ENCODE measurements at places on chromosomes 4 and X.

DNA sequence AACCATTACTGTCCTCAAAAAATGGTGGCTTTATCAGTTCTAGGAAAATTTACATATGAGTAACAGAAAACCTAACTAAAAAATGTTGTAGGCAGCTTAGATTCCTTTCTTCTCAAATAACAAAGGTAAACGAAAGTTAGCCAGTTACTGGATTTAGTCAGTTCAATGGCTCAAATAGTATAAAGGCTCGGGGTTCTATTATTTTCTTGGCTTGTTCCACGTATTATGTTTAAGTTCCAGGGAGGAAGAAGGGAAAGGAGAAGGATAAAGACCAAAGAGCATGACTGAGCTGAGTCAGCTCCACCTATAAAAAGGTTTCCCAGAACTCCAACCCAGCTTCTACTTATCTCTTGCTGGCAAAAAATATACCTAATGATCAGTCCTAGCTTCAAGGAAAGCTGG, 41.0 kb upstream of the MAB21L2 start:
- DNase-seq = no peak

GRCh38 chr4:8040607-8041006, 100.9 kb upstream of the AFAP1 start:
- no peak for DNase-seq

- no peak for DNase-seq
Measured at GRCh38 chr4:64614276-64614675, 205.0 kb upstream of the TECRL start.

- no peak for DNase-seq
Measured at GRCh38 chrX:82412858-82413257, 1095.2 kb upstream of the POU3F4 start.

DNA sequence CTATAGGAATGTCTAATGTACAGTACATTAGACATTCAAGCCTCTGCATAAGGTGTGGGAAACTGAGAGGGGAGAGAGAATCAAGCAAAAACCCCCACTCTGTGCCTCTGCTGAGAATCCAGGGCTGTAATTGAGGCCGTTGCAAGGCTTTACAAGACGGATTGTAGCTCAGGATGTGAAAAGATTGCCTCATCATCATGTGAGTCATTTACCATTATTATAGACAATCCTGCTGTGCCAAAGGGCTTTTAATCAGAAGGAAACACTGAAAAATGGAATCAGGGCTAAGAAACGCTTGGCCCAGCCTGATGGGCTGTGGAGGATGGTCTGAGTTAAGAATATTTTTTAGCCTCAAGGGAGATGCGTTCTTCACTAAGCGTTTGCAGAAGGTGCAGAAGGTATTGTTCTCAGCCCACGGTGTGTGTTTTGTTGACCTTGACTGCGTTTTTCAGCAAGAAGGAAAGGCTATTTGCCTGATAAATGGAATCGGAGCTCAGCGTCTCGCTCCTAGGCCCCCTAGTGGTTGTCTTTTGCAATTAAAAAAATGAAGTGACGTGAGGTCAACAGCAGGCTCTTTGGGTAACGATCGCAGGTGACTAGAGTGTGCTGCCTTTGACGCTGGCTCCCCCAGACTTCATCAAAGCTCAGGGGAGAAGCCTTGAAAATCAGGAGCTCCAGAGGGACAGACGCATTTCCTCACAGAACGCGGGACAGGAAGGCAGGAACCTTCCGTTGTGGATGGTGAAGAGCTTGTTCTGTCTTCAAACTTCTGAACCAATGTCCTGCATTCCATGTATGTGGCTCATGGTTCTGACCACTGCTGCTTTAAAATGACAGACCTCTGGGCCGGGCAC, 18.1 kb upstream of the CHRNA9 start:
- DNase-seq = no peak

- no peak for DNase-seq
Measured at GRCh38 chr4:99624141-99624719, 33.4 kb downstream of the C4orf54 start.

DNA sequence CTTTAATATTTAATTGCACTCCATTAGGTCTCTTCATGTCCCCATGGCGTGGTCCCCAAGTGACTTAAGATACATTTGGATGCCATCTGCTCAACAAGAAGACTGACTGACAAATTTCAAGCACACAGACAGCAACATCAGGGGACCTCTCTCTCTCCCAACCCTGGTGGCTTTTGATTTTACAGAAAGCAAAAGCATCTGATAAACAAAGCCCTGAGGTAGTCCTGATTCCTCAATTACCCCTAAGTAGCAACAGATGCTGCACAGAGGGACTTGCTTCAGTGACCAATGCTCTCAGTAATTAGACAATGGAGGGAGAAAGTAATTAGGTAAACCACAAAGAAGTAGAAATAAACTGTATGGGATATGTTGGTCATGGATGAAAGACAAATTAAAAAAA, 426.4 kb downstream of the INPP4B start:
- DNase-seq = no peak

- DNase-seq = peak; percentile 88
Measured at GRCh38 chrX:119468551-119469312, 488 bp downstream of the SLC25A5 start.

DNA sequence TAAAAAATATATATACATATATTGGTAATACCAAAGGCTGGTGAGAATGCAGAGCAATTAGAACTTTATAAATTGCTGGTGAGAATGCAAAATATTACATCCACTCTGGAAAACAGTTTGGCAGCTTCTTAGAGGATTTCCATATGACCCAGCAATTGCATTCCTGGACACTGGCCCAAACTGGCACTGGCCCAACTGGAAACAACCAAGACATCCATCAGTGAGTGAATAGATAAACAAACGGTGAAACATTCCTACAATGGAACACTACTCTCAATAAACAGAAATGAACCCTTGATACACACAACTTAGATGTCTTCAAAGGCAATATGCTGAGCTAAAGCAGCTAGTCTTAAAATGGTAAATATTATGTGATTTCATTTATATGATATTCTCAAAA, 524.2 kb downstream of the IQCM start:
- no peak for DNase-seq

- no peak for DNase-seq
Measured at GRCh38 chr4:166941629-166942028, 292.7 kb downstream of the SPOCK3 start.

DNA sequence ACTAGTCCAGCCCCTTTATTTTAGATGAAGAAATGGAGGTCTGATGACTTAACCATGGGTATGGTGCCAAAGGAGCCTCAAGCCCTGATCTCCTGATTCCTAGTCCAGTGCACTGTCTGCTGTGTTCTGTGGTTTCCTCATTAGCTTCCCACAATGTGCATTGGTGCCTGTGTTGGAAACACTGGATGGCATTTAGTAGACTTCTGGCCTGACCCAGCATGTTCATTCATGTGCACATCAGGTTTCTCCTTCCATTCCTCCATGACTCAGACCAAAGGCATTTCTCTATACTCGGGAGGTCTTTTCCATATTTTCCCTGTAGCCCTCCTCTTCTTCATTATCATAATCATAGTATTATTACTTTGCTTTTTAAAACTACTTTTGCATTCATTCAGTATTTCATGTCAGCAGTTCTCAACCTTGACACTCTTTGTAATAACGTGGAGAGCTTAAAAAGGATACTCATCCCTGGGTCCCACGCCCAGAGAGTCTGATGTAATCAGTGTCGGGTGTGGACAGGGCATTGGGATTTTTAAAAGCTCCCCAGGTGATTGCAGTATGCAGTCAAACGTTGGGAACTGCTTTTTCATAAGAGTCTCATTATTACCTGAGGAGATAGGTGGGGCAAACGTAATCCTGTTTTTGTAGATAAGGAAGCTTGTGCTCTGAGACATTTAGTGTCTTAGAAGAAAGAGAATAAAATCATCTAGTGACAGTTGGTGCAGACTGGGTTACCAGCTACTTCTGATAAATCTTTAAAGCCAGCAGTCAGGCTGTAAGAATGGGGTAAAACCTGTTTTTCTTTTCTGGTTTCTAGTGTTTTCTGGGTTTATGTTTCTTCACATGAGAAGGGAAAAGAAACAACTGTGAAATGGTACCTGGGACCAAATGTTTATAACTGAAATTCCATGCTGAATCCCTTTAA, 40.9 kb upstream of the XK start:
- no peak for DNase-seq

DNA sequence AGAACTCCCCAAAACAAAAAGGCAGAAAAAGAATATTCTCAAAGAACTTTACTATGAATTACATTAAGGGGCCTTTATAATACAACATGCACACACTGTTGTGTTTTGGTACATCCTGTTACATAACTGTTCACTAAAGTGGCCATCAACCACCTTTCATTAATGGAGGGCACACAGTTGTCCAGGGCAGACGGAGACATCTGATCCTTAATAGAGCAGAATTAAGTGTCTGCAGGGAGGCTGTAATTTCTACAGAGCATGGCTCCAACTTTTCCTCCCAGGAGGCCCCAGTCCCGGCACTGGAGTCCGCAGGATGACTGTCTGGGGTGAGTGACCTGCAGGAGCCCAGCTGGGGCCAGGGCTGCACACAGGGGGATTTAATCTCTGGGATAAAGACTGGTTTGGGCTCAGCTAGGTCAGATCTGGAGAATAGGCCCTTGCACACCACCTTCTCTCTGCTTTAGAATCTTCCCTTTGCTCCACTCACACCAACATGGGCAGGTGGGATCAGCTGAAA, 233.4 kb downstream of the MAML3 start:
- no peak for DNase-seq

DNA sequence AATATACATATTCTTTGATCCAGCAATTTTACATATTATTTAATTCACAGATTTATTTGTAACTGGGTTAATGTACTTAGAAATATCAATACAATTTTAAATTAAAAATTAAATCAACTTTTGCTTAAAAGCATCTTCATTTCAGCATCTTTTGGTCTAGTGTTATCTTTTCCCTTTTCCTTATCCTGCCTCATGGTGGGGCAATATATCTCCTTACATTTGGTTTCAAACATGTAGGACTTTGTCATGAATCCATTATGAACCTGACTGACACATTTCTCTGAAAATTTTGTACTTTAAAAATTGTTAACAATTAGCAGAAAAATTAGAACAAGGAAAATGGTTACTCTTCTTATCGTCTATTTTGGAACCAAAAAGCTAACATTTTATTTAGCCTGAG, 42.8 kb upstream of the ANK2 start:
- DNase-seq = no peak

DNA sequence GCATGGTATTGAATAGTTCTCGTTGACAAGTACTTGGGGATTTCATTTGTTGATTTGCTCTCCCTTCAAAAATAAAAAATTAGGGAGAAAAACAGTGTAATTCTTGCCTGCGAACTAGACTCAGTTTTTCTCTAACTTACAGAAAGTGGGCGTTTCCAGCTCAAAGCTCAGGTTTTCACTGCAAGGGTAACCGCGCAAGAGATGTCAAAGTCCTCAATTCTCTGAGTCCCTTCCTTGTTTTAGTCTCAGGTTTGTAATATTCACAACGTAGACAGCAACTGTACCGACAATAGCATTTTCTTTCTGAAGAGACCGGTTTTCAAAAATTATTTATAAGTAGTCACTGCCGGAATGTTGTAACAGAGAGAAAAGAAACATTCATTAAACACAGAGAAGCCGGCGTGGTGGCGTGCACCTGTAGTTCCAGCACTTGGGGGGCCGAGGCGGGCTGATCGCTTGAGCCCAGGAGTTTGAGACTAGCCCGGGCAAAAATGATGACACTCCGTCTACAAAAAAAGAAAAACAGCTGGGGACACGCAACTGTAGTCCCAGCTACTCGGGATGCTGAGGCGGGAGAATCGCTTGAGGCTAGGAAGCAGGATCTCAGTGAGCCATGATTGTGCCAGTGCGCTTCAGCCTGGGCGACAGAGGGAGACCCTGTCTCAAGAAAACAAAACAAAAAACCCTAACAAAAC, 774 bp downstream of the ZCCHC4 start:
- no peak for DNase-seq

GRCh38 chrX:85109235-85109634, 105.6 kb downstream of the APOOL start:
- DNase-seq = no peak

GRCh38 chr4:56570041-56570440, 64.5 kb downstream of the ARL9 start:
- DNase-seq = no peak

DNA sequence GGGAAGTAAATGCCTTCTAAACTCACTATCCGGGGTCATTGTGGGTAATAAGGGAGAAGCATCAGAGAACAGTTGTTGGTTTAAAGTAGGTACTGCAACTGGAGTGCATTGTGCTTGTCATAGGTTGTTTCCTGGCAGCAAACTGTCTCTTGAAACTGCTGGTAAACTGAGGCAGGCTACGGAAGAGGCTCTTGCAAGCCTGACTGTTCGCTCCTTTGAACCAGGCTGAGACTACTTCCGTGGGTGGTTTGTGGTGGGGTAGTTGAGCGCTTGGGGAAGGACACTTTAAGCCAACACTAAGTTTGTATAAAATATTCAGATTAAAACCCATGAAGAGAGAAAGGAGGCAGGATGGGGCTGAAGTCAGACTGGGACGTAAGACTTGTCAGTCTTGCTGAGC, 45.2 kb upstream of the WDR1 start:
- DNase-seq = no peak

All from NCI-H1436 (cell line).